HEK293T (cell line): ENCODE measurements at places on chromosomes 4 and X.

GRCh38 chrX:103423955-103424638 is 47.8 kb downstream of the BEX3 start:
- DNase-seq: no peak

GRCh38 chrX:45602151-45602550 is 401.5 kb upstream of the DIPK2B start:
- DNase-seq: no peak

DNA sequence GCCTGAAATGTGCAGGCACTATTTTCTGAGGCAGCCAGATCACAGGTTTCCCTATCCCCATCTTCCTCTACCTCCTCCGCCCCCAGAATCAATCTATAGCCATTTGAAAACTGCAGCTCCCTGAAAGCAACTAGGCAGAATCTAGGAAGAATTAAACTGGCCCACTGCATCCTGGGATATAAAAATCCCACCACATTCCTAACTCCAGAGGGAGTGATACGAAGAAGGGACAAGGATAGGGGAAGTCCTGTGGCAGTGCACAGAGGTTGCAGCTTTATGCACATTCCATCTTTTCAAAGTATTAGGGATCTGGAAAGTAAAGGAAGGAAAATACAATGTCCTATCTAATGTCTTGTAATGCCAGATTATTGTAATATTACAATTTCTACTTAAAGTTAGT is 18.3 kb upstream of the HERC3 start:
- DNase-seq: peak; percentile 20

GRCh38 chr4:160414496-160414895 is 1311.6 kb downstream of the RAPGEF2 start:
- no peak for DNase-seq

GRCh38 chr4:83664741-83665140 is 128.8 kb downstream of the GPAT3 start:
- DNase-seq: no peak

- no peak for DNase-seq
Observed at GRCh38 chr4:112318239-112319142, 21.3 kb downstream of the ALPK1 start.

- DNase-seq: no peak
Observed at GRCh38 chr4:43339435-43339834, 446.9 kb downstream of the GRXCR1 start.

- no peak for DNase-seq
Observed at GRCh38 chr4:73317092-73317491, 58.5 kb upstream of the ANKRD17 start.

DNA sequence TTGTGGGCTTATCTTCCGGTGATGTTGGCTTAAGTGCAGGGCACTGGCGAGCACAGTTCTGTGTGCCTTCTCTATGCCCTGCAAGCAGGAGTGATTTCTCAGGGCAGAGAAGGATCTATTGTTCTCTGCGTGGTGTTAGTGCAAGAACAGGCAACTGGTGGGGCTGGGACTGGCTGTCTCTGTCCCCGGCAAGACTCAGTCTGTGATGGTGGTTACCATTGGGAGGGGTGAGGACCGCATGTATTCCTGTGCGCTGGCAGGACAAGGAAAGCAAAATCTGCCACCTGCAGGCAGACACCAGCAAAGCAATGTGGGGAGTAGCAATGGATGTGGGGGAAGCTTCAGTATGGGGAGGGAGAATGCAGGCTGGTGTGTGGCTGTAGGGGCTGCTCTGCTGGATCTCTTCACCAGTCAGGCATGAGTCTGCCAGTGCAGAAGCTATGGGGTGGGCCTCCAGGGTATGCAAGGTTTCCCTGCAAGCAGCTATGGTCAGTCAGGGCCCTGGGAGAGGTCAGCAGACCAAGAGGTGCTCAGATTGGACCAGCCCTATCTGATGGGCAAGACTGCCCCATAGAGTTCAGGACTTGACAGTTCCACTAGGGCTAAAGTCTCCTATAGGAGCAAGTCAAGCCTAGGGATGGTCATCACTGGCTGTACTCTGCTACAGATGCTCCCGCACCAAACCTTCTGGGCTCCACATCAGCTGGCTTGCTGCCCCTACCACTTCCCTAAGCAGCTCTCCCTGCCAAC is 16.8 kb downstream of the PF4 start:
- DNase-seq: peak; percentile 45

DNA sequence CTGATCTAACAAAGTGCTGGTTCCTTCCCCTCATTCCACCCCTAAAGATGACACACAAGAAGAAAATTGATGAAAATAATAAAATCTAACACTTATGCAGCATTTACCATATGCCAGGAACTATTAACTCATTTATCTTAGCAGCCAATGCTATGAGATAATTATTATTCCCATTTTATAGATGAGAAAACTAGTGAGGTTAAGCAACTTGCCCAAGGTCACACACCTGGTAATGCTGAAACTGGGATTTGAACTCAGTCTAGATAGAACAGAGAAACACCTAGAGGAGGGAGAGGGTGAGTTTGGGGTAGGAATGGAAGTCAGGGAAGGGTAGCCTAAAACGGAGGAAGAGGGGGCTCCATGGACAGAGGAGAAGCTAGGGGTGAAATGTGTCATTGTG is 18.6 kb downstream of the RBMX start:
- DNase-seq: no peak

GRCh38 chr4:76965866-76966579 is 16.5 kb downstream of the SEPTIN11 start:
- DNase-seq: no peak

DNA sequence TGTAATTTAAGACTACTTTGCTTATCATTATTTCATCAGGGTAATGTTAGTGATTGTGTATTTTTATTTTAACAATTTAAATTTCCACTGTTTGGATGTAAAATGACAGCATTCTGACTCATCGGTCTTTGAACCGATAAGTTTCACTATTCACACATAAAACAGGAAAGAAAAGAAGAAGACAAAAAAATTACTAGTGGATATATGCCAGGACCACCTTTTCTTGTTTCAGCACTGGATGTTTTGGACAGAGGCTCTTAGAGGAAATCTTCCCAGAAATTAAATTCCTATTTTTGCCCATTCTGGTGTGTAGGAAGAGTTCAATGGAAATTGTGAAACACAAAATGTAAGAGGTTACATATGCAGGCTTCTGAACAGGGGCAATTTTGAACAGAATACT is 57.4 kb downstream of the VEGFC start:
- DNase-seq: no peak

DNA sequence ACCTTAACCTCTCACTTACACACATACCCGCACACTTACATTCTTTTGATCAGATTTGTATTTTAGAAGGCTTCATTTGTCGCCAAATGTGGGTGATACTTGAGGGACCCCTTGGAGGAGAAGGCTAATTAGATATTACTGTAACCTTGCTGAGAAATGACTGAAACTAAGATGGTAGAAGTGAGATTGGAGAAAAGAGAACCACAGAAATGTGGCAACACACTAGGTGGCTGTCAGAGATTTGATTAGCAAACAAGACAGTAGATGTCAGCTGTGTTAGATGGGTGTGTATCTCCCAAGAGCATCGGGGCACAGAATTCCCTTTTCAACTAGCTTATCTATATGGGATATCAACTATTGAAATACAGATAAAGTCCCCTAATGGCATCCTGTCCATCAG is 149.3 kb upstream of the FABP2 start:
- DNase-seq: no peak

DNA sequence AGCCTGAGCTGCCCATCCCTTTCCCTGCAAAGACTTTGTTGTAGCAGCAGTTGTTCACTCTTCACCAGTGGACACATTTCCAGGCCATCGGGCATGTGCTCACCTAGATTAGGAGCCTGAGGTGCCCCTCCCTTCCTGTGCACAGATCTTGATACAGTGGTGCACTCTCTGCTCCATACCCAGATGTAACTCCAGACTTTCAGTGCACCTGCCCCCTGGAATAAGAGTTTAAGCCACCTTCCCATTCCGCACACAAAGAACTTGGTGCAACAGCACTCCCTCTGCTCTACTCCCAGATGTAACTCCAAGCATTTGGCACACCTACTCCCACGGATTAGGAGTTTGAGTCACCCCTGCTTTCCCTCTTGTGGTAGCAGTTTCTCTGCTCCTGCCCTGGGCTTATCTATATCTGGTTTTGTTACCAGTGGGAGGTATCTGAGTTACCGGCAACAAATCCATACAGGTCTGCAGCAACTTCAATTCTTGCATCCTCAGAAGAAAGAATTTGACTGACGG is 36.0 kb upstream of the PLK4 start:
- no peak for DNase-seq

DNA sequence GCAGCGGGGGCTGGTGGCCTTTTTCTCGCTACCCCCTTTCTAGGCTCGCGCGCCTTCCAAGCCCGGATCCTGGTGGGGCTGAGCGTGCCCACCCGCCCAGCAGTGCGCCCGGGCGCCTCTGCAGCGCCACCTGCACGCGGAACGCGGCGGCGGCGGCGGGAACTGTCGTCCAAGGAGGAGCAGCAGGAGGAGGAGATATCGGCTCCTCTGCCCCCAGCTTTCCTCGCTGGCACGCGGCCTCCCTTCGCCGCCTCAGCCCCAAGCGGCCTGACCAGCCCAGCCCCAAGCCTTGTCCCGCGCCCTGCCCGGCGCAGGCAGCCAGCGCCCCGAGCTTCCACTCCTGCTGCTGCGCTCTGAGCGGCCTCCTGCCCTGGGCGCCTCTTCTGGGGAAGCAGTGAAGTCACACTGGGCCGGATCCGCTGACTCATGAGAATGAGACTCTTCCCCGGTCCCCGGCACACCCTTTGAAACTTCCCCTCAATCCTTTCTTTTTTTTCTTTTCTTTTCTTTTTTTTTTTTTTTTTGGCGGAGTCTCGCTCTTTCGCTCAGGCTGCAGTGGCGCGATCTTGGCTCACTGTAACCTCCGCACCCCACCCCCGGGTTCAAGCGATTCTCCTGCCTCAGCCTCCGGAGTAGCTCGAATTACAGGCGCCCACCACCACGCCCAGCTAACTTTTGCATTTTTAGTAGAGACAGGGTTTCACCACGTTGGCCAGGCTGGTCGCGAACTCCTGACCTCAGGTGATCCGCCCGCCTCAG is 10.6 kb upstream of the ELF4 start:
- peak; percentile 87 for DNase-seq

GRCh38 chr4:4655901-4656300 is 114.1 kb upstream of the STX18 start:
- DNase-seq: no peak

- no peak for DNase-seq
Observed at GRCh38 chrX:42149765-42150164, 226.4 kb upstream of the CASK start.

DNA sequence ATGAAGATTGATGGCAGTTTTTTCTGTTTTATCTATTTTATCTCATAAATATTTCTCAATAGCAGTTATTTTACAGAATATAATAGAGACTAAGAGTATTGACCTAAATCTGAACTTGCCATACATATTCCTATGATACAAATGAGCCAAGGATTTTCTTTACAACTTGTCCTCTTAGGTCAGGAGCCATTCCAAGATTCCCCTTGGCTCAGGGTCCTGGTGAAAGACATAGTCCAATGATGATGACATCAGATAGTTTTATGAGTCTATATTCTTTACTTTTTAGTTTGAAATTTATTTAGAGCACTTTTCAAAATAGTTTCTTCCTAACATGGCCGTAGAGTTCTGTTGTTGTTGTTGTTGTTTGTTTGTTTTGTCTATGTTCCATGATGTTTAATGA is 869.1 kb upstream of the GRID2 start:
- no peak for DNase-seq

DNA sequence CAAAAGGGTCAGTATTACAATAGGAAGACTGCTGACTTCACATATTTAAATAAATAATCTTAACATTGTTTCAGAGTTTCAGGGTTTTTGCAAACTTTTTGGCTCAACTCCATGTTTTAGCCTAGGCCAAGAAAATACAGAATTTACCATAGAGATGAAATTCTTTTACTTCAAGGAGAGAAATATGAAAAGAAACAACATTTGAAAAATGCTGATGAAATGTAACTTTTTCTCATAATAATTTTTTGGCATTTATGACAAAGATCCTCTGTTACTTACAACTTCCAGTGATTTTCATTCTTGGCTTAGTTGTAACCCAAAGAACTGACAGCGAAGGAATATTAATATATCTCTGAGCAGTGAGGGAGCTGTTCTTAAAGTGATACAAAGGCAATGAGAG is 316.1 kb upstream of the EMCN start:
- DNase-seq: no peak

DNA sequence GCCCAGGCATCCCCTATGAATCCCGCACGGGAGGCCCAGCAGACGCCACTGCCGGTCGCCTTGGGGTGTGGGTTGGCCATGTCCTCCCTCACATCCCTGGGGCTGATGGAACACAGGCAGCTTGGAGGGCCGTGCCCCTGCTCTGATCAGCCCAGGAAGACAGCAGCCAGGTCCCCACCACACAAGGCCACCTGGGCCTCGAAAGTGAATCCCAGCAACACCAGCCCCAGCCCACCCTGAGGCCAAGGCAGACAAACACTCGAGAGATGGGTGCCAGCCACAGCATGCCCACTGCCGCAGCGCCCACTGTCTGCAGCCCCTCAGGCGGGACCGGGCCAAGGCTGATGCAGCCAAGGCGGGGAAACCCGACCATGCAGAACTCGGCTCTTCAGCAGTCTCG is 85.5 kb downstream of the HMX1 start:
- DNase-seq: no peak

GRCh38 chr4:126755506-126755905 is 877.3 kb upstream of the INTU start:
- DNase-seq: no peak

- no peak for DNase-seq
Observed at GRCh38 chr4:67465763-67466052, 79.6 kb downstream of the CENPC start.

DNA sequence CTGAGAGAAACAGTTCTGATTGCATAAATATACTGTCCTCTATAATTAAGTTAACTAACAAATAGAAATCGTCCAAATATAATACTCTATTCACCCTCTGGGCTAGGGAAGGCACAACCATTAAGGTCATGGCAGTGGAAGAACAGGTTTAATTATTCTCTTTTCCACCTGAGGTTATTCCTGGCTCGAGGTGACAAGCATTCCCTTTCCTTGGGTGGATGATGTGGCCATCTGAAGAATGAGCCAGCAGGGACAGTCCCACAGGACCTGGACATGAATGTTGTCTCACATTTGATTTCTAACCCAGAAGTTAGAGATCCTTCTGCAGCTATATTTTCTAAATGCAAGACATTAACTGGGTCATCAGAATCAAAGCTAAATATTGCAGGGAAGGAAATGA is 5.5 kb downstream of the IBSP start:
- no peak for DNase-seq

DNA sequence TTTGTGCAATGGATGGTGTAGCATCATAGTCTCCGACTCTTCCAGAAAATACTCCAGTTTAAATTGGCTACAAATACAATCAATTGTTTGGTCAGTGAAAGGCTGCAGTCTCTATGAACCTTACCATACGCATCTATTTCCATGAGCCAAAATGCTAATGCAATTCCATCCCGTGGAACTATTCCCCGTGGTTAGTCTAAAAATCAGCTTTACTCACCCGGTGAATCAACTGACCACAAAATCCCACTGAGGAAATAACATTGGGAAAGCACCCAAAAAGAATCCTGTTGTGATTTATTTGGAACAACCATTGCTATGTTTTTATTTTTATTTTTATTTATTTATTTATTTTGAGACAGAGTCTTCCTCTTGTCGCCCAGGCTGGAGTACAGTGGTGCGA is 87.1 kb downstream of the DHX15 start:
- no peak for DNase-seq

- DNase-seq: no peak
Observed at GRCh38 chr4:151021637-151022334, 6.7 kb upstream of the LRBA start.
